ENCODE measurements at places on chromosomes 2 and 18. TPM values are rescaled to one million over a fixed set of nuclear protein-coding genes. Genes with fewer than 3 reads are reported as not detected.
A peak's percentile ranks its signal among the peaks of the same experiment; 100 is the strongest.

The UGP2 gene
- 140 TPM for total RNA-seq

DNA sequence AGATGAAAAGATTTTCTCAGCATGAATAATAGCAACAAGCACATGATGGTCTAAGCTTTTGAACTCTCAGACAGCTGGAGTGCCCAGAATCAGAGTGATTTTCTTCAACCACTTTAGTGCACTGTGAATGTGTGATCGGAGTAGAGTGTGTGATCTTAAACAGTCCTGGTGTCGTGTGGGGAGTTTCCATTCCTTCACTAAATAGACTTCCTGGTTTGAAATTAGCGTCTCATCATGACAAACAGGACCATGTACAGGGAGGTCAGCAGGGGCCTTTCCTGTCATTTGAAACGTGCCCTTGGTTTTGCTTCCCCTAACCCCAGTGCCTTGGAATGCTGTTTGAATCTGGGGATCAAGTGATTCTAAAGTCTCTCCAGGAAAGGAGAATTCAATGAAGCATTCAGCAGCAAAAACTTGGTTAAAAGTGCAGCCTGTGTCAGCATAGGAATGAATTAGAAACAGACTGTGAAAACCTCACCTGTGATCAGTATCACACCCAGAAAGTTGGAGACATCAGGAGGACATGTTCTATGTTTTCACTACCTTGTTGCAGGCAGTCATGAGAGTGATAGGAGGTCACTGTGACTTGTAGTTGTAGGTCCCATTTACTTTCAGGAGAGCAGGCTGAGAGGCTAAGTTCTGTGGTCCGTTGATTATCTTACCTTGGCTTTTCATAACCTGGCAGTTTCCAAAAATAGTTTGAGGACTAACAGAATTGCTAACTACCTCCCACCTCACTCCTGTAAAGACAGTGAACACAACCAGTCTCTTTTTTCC, 400.3 kb downstream of the MTX2 start:
- H3K36me3 ChIP-seq, result no peaks in the 10 kb centered on the region
- H3K27ac ChIP-seq, result no peak overlapping the region
- no peaks in the 10 kb centered on the region for H3K4me1 ChIP-seq
- H3K27me3 ChIP-seq, result peaks cover 36% of the 10 kb centered on the region
- no peak for DNase-seq
- no peak overlapping the region for H3K4me3 ChIP-seq

The CYRIA gene
- total RNA-seq, result 0.31 TPM

DNA sequence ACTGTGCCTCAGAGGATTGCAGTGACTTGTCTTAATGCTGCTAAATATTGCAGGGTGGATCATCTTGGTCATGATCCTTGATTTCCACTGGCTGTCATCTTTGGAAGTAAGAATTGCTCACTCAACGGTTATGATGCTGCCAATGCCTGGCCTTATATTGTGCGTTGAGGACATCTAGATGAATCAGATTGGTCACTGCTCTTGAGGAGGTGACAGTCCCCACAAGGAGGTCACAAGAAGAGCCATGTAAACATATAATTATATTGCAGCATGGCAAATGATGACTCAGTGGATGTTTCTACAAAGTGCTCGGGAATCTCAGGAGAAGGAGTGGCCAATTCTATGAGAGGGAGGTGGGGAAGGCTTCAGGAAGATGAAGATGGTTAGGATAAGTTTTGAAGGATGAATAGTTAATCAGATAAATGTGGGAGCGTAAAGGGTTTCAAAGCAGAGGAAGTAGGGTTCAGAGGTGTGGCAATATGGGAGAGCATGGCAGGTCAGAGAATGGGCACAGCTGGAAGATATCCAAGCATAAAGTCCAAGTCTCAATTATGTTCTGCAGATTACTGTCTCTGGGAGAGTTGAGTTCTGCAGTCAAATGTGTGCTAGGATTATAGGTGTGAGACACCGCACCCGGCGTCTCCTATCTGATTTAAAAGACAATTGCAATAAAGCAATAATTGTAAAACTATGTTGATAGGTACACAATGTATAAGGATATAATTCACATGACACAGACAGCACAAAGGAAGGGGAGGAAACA, 21.3 kb upstream of the TMEM131 start:
- H3K27ac ChIP-seq, result peak overlapping the region; percentile 34
- DNase-seq, result no peak
- H3K4me3 ChIP-seq, result no peak overlapping the region
- H3K27me3 ChIP-seq, result no peaks in the 10 kb centered on the region
- H3K4me1 ChIP-seq, result peaks cover 17% of the 10 kb centered on the region

DNA sequence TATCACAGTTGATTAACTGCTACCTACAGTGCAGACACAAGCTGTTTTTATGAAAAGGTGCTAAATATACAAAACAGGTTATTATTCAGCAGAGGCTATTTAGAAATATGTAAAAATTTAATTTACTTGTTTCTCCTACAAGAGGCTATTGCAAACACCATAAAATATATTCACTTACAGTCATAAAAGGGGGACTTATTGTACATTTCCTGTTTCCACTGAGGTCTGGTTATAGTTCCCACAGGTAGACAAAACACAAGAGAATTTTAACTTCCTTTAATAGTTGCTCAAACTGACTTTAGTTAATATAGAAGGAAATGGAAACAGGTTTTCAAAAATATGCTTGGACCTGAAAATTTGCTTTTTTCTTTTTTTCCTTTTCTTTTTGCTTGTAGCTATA, 40.0 kb upstream of the FRZB start:
- H3K36me3 ChIP-seq, result no peaks in the 10 kb centered on the region
- H3K27ac ChIP-seq, result no peak overlapping the region
- no peak overlapping the region for H3K4me3 ChIP-seq
- no peaks in the 10 kb centered on the region for H3K4me1 ChIP-seq

The YES1 gene
- 10.1 TPM for total RNA-seq

The EDAR gene
- total RNA-seq, result 0.87 TPM

The DIPK1C gene
- total RNA-seq, result not detected

- no peaks in the 10 kb centered on the region for H3K27me3 ChIP-seq
- no peak overlapping the region for H3K4me3 ChIP-seq
- no peak for DNase-seq
- no peak overlapping the region for H3K27ac ChIP-seq
- H3K4me1 ChIP-seq, result no peaks in the 10 kb centered on the region
Observed at GRCh38 chr2:71581026-71581425, 127.7 kb downstream of the DYSF start.

GRCh38 chr2:31735716-31736115, 155.0 kb upstream of the SRD5A2 start:
- no peak overlapping the region for H3K4me3 ChIP-seq
- peaks cover 3% of the 10 kb centered on the region for H3K27me3 ChIP-seq
- H3K36me3 ChIP-seq, result no peaks in the 10 kb centered on the region
- H3K27ac ChIP-seq, result no peak overlapping the region
- no peaks in the 10 kb centered on the region for H3K4me1 ChIP-seq

The GRB14 gene
- not detected for total RNA-seq

- peaks cover 61% of the 10 kb centered on the region for H3K36me3 ChIP-seq
- H3K27me3 ChIP-seq, result no peaks in the 10 kb centered on the region
- peaks cover 74% of the 10 kb centered on the region for H3K4me1 ChIP-seq
- DNase-seq, result no peak
Observed at GRCh38 chr2:230323385-230324106, 3.4 kb upstream of the SP140L start.

The TMEM163 gene
- total RNA-seq, result not detected

The TEX44 gene
- not detected for total RNA-seq

The NGEF gene
- total RNA-seq, result not detected

- no peaks in the 10 kb centered on the region for H3K36me3 ChIP-seq
- no peaks in the 10 kb centered on the region for H3K4me1 ChIP-seq
- no peak overlapping the region for H3K4me3 ChIP-seq
- no peaks in the 10 kb centered on the region for H3K27me3 ChIP-seq
Observed at GRCh38 chr18:40060562-40060961, 1894.5 kb upstream of the PIK3C3 start.

DNA sequence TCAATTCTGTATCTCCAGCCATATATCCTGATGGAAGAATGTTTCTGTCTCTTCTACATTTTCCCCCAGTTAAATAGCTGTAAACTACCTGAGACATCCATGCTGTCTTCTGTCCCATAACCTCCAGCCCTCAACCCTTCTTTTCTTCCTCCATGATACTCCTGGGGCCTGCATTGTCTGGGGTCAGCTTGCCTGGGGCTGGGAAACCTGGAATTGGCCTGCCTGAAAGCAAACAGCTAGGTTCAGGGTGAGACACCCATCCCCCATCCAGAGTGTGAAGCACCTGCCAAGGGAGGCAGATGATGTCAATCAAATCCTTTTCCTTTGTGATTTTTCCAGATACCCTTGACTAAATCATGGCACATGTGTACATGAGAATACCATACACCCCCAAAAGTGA, 313.7 kb upstream of the MGAT5 start:
- no peaks in the 10 kb centered on the region for H3K36me3 ChIP-seq
- H3K4me3 ChIP-seq, result no peak overlapping the region
- DNase-seq, result no peak
- no peaks in the 10 kb centered on the region for H3K4me1 ChIP-seq

The AGBL5 gene
- 17.9 TPM for total RNA-seq

DNA sequence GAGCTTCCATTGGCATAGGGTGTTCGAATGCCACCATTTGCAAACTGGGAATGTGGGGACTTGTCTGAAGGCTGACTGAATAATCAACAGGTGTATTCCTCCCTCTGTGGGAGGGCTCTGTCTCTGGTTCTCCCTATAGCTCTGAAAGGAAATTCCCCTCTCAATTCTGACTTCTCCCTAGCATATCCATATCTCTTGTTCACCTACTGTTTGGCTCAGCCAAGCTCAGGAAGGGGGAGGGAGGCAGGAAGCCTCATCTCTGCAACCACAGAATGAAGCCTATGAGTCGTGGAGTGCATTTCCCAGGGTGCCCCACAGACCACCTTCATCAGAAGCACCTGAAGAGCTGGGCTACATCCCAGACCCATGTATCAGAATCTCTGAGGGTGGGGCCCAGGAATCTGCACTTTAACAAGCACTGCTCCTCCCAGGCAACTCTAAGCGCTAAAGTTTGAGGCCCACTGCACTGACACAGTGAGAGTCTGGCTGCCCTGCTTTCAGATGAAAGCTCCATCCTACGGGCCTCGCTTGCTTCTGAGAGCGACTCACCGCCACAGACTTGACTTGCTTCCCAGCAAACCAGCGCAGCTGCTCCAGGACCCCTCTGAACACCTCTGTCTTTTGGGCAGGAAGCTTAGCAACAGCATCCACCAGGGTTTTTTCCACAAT, 32.0 kb downstream of the XDH start:
- peak overlapping the region; percentile 50 for H3K27ac ChIP-seq
- H3K4me3 ChIP-seq, result no peak overlapping the region
- no peaks in the 10 kb centered on the region for H3K36me3 ChIP-seq
- H3K4me1 ChIP-seq, result peaks cover 39% of the 10 kb centered on the region
- DNase-seq, result no peak
- H3K27me3 ChIP-seq, result no peaks in the 10 kb centered on the region

GRCh38 chr2:174749793-174750192, 14.5 kb downstream of the CHRNA1 start:
- H3K27ac ChIP-seq, result no peak overlapping the region
- peaks cover 6% of the 10 kb centered on the region for H3K27me3 ChIP-seq
- no peak overlapping the region for H3K4me3 ChIP-seq
- peaks cover 35% of the 10 kb centered on the region for H3K4me1 ChIP-seq

The MAL gene
- total RNA-seq, result 237 TPM

- peaks cover 44% of the 10 kb centered on the region for H3K27me3 ChIP-seq
- H3K27ac ChIP-seq, result no peak overlapping the region
- DNase-seq, result no peak
- no peaks in the 10 kb centered on the region for H3K4me1 ChIP-seq
- H3K4me3 ChIP-seq, result no peak overlapping the region
Observed at GRCh38 chr2:131572175-131572574, 44.5 kb downstream of the CCDC74A start.

- no peaks in the 10 kb centered on the region for H3K27me3 ChIP-seq
- no peak overlapping the region for H3K4me3 ChIP-seq
- H3K4me1 ChIP-seq, result peaks cover 38% of the 10 kb centered on the region
Observed at GRCh38 chr2:181178823-181179412, 198.5 kb downstream of the UBE2E3 start.

DNA sequence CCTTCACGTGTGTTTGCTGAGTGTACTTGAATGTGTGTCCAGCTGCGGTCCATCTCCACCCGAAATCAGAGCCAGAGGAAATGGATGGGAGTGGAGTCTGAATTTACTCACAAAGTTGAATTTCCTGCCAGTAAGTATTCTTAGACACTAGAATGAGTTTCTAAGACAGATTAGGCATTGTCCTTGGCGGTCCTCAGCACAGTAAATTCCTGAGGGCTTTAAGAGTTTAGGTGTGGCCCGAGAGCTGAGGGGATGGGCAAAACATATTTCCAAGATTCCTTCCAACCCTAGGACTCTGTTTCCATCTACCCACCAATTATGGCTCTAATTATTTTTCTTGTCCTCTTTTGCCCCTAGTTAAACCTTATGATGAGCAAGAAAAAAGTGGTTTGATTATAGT, 90.3 kb upstream of the PHLPP1 start:
- no peaks in the 10 kb centered on the region for H3K36me3 ChIP-seq
- H3K27ac ChIP-seq, result no peak overlapping the region
- no peak overlapping the region for H3K4me3 ChIP-seq

GRCh38 chr2:235070063-235070706, 118.4 kb downstream of the SH3BP4 start:
- H3K36me3 ChIP-seq, result no peaks in the 10 kb centered on the region
- H3K27me3 ChIP-seq, result peaks cover 19% of the 10 kb centered on the region
- DNase-seq, result no peak
- no peaks in the 10 kb centered on the region for H3K4me1 ChIP-seq

The METTL21A gene
- total RNA-seq, result 19.3 TPM

The BOK gene
- total RNA-seq, result not detected

The CXCR4 gene
- total RNA-seq, result 169 TPM

The IL36B gene
- not detected for total RNA-seq

DNA sequence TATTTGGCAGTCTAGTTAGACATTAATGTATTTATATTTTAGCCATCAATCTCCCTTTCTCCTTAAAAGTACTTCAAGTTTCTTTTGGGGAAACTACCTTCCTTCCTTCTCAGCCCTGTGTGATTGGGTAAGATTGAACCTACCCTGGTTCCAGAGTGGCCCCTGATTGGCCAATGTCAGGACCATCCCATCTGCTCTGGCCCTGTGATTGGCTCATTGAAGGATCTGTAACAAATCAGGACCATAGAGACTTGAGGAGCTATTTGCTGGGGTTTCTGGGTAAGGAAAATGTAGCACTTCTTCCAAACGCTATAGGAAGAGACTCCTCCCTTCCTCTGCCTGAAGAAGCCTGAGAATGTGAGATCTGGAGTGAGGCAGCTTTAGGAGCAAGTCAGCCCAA, 59.3 kb downstream of the AQP4 start:
- no peaks in the 10 kb centered on the region for H3K4me1 ChIP-seq
- DNase-seq, result no peak
- H3K36me3 ChIP-seq, result no peaks in the 10 kb centered on the region
- no peaks in the 10 kb centered on the region for H3K27me3 ChIP-seq
- no peak overlapping the region for H3K4me3 ChIP-seq
- H3K27ac ChIP-seq, result no peak overlapping the region

The NTSR2 gene
- not detected for total RNA-seq

- no peaks in the 10 kb centered on the region for H3K4me1 ChIP-seq
- H3K36me3 ChIP-seq, result peaks cover 14% of the 10 kb centered on the region
- no peaks in the 10 kb centered on the region for H3K27me3 ChIP-seq
- no peak overlapping the region for H3K27ac ChIP-seq
- DNase-seq, result no peak
- no peak overlapping the region for H3K4me3 ChIP-seq
Observed at GRCh38 chr2:105262651-105263091, 21.1 kb downstream of the GPR45 start.

GRCh38 chr2:24110660-24111303, 12.4 kb downstream of the PFN4 start:
- no peak overlapping the region for H3K4me3 ChIP-seq
- peaks cover 3% of the 10 kb centered on the region for H3K36me3 ChIP-seq
- peaks cover 3% of the 10 kb centered on the region for H3K27me3 ChIP-seq
- no peak overlapping the region for H3K27ac ChIP-seq
- H3K4me1 ChIP-seq, result no peaks in the 10 kb centered on the region

GRCh38 chr18:25568986-25569385, 217.0 kb upstream of the ZNF521 start:
- no peaks in the 10 kb centered on the region for H3K27me3 ChIP-seq
- DNase-seq, result no peak
- no peak overlapping the region for H3K27ac ChIP-seq
- no peaks in the 10 kb centered on the region for H3K4me1 ChIP-seq
- H3K4me3 ChIP-seq, result no peak overlapping the region

The HJURP gene
- 139 TPM for total RNA-seq

All from activated CD4-positive, alpha-beta T cell treated with anti-CD3 and anti-CD28 coated beads, Interleukin-2, amount 10 ng/mL, durations not matched to agents 7 days and 5 days (primary cell).